ENCODE measurements at places on chromosomes 2 and 18.

- no peak for DNase-seq
Measured at GRCh38 chr18:42275949-42276730, 321.1 kb downstream of the PIK3C3 start.

DNA sequence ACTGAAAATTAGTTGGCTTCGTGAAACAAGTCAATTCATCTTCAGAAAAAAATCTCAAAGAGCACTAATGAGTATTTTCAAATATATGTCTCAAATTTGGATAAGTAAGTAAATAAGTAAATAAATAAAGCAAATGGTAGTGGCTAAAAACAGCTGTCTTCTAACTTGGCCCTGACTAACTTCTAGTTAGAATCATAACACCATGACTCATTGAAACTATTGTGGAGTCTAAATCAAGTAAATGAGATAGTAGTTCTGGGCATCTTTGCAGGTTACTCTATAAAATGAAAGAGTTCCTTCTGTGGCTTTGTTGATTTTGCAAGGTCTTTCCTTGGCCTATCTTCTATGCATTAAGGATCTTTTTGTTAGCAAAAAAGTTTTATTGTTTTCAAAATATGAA is 110.7 kb downstream of the SLC8A1 start:
- DNase-seq, result no peak

- no peak for DNase-seq
Measured at GRCh38 chr2:146623771-146624170, 1221.1 kb upstream of the ACVR2A start.

DNA sequence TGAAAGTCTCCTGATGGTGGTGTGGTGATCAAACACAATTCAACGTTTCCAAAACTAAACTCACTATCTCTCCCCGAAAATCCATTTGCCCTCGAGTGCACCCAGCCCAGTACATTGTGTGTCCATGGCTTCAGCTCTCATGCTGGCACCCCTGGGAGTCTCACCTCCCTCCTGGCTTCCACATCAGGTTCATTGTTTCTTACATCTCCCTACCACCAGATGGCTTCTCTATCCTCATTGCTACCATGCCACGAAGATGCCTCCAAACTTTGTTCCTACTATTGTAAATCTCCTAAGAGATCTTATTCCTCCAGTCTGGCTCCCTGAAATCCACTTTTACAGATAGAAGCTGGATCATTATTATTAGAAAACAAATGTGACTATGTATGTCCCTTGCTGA is 197.0 kb downstream of the MYT1L start:
- DNase-seq, result no peak

DNA sequence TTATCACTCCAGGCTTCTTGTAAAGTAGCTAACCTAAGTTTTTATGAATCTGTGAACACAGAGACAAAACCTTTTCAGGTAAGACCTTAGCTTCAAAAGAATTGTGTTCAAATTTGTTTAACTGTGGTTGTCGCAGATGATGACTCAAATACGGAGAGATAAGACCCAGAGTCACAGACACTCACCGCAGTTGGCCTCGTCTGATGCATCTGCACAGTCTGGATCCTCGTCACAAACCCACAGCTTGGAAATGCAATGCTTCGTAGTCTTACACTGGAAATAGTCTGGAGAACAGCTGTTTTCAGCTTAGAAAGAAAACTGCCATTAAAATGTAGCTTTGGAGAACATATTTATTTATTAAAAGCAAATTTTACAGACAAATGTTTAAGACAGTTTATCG is 1662.1 kb upstream of the NXPH2 start:
- no peak for DNase-seq
